ENCODE measurements at places on chromosomes 3 and 15. TPM values are rescaled to one million over a fixed set of nuclear protein-coding genes. Genes with fewer than 3 reads are reported as not detected.

- H3K4me1 ChIP-seq = no peaks in the 10 kb centered on the region
- H3K36me3 ChIP-seq = no peaks in the 10 kb centered on the region
- no peaks in the 10 kb centered on the region for H3K27me3 ChIP-seq
- no peak for DNase-seq
- no peak overlapping the region for H3K4me3 ChIP-seq
Observed at GRCh38 chr15:94056314-94056713, 175.0 kb upstream of the MCTP2 start.

GRCh38 chr15:96058103-96058851, 272.2 kb upstream of the NR2F2 start:
- H3K27me3 ChIP-seq = peaks cover under 1% of the 10 kb centered on the region
- H3K4me3 ChIP-seq = no peak overlapping the region

DNA sequence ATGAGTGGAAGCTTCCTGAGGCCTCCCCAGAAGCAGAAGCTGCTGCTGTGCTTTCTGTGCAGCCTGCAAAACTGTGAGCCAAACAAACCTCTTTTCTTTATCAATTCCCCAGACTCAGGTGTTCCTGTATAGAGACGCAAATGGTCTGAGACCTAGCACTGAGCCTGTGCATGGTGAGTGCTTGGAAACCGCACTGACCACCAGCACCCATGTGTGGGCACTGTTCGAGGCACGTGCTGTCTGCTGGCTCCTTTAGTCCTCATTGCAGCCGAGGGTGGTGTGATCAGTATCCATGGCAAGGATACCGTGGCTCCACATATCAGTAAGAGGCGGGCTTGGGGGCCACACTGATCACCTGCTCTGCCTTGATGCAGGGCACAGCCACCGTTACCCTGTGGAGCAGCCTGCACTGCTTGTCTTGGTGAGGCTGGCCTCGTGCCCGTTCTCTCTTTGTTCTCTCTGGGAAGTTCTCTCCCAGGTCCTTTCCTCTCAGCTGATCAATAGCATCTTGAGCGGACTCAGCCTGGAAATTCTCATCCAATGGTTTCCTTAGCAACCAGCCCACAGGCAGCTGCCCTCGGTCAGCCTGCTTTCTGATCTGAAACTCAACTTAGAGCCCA, 101.0 kb downstream of the PLXNA1 start:
- H3K27me3 ChIP-seq = no peaks in the 10 kb centered on the region
- H3K36me3 ChIP-seq = no peaks in the 10 kb centered on the region
- DNase-seq = peak; percentile 28
- no peak overlapping the region for H3K27ac ChIP-seq
- no peaks in the 10 kb centered on the region for H3K4me1 ChIP-seq

DNA sequence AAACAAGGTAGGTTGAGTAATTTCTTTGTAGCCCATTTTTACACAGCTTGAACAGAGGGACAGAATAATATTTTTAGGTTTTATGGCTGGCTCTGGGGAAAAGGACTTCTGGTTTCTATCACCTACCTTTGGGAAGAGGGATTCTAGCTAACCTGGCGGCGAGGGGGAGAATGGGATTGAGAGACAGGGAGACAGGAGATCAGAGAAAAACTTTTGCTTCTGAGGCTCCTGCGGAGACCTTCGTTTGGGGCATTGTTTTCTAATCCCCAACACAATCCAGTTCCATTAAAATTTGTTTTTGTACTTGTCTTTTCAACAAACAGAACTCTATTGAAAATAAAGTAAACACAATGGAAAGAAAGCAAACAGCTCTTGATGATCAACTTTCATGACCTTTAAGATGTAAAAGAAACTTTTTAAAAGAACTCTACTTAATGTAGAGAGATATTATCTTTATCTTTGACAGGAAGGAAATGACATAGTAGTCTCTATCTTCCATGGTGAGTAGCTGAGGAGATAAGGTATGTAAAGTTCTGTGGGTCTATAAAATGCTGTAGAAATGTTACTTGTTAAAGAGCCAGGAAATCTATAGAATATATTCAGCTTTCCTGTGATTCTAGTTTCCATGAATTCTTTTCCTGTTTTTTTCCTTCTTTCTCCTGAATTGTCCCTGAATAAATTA, 37.0 kb upstream of the P2RY1 start:
- no peaks in the 10 kb centered on the region for H3K4me1 ChIP-seq
- H3K36me3 ChIP-seq = no peaks in the 10 kb centered on the region
- no peak overlapping the region for H3K27ac ChIP-seq
- no peak overlapping the region for H3K4me3 ChIP-seq
- DNase-seq = no peak

- H3K4me1 ChIP-seq = peaks cover 6% of the 10 kb centered on the region
- H3K4me3 ChIP-seq = no peak overlapping the region
- no peaks in the 10 kb centered on the region for H3K36me3 ChIP-seq
- H3K27me3 ChIP-seq = no peaks in the 10 kb centered on the region
- DNase-seq = no peak
Observed at GRCh38 chr3:150599611-150600297, 3.4 kb upstream of the SELENOT start.

DNA sequence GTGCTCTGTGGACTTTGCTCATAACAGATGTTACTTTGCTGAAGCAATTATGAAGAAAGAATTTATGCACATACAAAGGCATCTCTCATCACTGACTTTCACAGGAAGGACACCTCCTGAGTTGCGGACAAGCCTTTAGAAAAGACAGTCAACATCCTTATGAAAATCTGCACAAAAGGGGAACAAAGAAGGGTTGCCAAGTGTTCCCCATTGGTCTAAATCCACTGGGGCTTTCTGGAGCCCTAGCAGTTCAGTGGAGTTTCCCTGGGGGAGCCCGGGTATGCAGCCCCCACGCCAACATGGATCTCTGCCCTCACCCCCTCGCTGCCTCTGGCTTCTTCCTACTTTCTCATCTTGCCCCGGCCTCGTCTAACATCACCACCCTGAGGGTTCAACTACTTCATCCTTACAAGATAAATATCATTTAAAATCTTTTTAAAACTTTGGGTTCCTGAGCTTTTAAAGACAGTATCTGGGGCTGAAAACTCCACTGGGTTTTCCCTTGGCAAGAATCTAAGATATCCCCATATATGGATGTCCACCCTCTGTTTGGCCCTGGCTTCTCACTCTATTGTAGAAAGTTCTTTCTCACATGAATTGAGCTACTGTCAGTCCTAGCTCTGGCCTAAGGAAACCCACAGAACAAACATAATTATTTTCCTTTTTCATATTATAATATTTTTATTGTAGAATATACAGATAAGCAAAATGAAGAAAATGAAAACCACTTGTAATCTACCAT, 207.9 kb upstream of the RGMA start:
- no peak overlapping the region for H3K27ac ChIP-seq
- no peaks in the 10 kb centered on the region for H3K4me1 ChIP-seq
- H3K4me3 ChIP-seq = no peak overlapping the region
- no peaks in the 10 kb centered on the region for H3K27me3 ChIP-seq
- no peak for DNase-seq
- H3K36me3 ChIP-seq = no peaks in the 10 kb centered on the region

- H3K36me3 ChIP-seq = no peaks in the 10 kb centered on the region
Observed at GRCh38 chr15:33584797-33585196, 274.0 kb downstream of the RYR3 start.

Gene CISH
- total RNA-seq = 48.8 TPM

Gene ISL2
- 0.38 TPM for total RNA-seq

Gene WDR93
- total RNA-seq = 1.2 TPM

Measured in lower lobe of right lung (tissue), 2 donors.